ENCODE measurements at places on chromosomes 4 and X.

- DNase-seq = no peak
These were observed 20.8 kb upstream of the TMEM185A start for GRCh38 chrX:149652232-149652981.

GRCh38 chr4:104859601-104860237 lies 287.0 kb upstream of the TET2 start:
- no peak for DNase-seq

- no peak for DNase-seq
These were observed 44.1 kb downstream of the CHRNA9 start for GRCh38 chr4:40379248-40379647.

- DNase-seq = no peak
These were observed 33.1 kb downstream of the FTHL17 start for GRCh38 chrX:31038575-31039326.
